ENCODE measurements at places on chromosomes 4 and X.

GRCh38 chrX:48179691-48180090, 16.9 kb downstream of the SSX5 start:
- no peak for DNase-seq

- peak; percentile 90 for DNase-seq
Observed at GRCh38 chr4:86855572-86855971, 6.4 kb upstream of the SLC10A6 start.

DNA sequence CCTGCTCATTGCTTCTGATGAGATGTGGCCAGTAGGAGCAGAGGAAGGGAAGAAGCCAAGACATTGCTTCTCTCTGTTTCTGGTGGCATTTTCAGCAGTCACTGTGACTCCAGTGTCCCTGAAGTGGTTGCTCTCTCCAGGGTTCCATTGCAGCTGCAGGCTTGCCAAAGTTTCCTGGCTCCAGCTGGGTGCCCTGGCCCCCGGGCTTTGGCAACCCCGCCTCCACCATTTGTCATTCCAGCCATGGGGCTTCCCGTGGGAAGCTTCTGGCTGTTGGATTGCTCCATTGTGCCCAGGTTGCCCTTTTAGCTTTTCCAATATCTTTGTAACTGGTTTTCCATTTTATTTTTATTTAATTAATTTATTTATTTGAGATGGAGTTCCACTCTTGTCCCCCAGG, 12.7 kb downstream of the FGFBP1 start:
- no peak for DNase-seq

DNA sequence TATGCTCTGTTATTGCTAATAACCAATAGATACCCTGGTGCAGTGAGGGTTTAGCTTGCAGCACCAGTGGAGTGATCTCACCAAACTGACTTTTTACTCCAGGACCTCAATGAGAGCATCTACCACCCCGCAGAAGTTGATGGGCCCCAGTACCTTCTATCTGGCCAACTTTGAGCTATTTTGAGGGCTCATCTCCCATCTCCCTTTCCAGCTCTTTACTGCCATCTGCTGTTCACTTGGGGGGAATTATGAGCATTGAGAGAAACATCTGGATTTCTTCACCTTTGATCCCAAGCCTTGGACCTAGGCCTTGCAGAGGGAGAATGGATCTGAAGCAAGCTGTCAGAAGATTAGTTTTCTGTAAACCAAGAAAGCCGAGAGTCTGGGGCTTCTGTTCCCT, 143.6 kb downstream of the TMEM164 start:
- no peak for DNase-seq

DNA sequence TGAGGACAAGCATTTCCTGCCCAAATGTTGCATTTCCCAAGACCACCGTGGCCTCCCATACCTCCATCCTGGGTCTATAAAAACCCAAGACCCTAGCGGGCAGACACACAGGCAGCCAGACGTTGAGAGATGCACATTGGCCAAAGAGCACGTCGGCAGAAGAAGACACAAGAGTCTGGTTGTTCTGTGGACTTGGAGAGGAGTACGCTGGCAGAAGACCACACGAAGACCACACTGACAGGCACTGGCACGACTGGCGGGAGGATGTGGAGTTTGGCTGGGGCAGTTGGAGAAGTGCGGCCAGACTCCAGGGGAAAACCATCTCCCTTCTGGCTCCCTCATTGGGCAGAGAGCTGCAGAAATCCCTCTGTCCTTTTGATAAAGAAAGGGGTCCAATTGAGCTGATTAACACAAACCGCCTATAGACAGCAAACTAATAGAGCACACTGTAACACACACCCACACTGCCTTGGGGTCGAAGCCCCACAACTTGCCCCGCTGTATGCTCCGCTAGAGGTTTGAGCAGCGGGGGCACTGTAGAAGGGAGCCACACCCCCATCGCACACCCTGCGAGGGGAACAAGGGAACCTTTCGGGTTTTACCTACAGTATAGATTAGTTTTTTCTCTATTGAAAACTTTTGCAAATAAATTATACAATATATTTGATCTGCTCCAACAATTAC, 376.7 kb upstream of the KLHL4 start:
- no peak for DNase-seq

DNA sequence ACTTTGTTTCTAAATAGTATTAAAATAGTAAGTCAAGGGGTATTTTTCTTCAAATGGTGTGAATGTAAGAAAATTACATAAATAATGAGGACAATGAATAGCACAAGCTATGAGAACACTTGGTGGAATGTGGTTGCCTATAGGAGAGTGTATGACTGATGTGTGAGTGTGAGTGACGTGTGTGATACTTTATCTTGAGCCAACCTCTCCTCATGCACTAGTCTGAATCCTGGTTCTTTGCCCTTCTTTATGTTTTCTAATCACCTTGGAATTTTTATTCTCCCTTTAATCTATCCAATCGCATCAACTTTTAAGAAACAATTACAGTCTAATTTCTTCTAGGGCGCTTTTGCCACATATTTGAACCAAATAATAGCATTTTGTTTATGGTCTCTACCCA, 98.2 kb downstream of the YIPF7 start:
- DNase-seq: no peak

GRCh38 chr4:153450544-153450917, 15.6 kb upstream of the TMEM131L start:
- no peak for DNase-seq

- DNase-seq: peak; percentile 3
Observed at GRCh38 chrX:46929439-46930261, 17.4 kb downstream of the JADE3 start.

DNA sequence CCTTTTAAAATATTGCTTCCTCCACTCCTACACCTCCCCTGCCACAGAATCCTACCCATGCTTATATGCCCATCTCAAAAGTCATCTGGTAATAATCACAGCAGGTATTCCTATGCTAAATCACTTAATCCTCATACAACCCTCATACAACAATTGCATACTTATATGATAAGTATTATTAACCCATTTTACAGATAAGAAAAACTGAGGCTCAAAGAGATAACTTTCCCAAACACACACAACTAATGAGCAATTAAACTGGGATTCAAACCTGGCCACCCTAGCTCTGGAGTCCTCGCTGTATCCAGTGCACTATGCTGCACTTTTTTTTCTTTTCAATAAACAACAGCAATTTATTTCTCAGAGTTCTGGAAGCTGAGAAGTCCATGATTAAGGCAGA, 99.8 kb upstream of the TSPAN5 start:
- DNase-seq: no peak

GRCh38 chr4:151831526-151831925, 70.7 kb upstream of the GATB start:
- no peak for DNase-seq
